ENCODE measurements at places on chromosomes 12 and 14.

DNA sequence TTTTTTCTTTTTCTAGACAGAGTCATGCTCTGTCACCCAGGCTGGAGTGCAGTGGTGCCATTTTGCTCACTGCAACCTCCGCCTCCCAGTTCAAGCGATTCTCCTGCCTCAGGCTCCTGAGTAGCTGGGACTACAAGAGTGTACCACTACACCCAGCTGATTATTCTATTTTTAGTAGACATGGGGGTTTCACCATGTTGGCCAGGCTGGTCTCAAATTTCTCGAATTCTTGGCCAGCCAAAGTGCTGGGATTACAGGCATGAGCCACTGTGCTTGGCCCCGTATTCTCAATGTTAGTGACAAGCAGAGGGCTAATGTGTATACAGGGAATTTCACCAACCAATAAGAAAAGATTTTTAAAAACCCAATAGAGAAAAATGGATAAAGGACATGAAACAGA is 8.4 kb downstream of the PLBD2 start:
- DNase-seq, result no peak

GRCh38 chr12:53805791-53806190 is 54.0 kb upstream of the CISTR start:
- no peak for DNase-seq

DNA sequence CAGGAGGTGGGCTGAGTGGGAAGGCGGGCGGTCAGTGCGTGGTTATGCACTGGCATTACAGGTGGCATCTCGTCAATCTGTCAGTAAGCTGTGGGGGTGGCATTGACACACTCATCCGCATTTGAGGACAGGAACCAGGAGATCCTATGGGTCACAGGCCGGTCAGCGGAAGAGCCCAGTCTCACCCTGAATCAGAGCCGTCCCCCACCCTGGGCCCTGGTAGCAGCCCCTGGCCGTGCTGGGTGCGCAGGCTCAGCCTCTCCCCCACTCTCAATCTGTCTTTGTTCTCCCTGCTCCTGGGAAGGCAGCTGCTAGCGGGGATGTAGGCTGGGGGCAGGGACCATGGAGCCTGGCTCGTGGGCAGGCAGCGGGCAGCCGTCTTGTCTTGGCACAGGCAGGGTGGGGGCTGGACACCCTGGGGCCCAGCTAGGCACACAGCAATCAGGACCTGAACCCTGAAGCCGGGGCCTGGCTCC is 5.1 kb downstream of the INF2 start:
- peak; percentile 95 for DNase-seq

DNA sequence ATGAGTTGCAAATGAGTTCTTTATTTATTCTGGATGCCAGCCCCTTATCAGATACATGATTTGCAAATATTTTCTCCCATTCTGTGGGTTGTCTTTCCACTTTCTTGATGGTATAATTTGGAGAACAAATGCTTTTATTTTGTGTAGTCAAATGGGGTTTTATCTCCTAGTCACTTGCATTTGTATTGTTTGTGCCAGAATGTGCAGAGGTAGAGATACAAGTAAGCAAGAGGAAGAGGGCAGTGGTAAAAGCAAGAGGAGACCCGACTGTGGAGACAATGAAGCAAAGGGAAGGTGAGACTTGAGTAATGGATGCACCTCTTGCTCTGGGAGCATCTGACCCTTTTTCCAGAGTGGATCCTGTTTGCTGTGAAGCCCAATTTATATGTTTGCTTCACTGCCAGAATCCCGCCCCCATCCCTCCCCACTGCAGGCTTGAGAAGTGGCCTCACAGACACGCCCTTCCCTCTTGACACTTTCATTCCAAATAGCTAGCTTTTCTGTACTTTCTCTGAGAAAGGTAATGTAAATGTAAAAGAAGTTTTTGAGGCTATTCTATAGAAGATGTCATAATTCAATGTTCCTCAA is 786 bp upstream of the PFKM start:
- no peak for DNase-seq

All from globus pallidus (tissue), 1 donor.